ENCODE measurements at places on chromosomes 2 and 18.
A peak's percentile ranks its signal among the peaks of the same experiment; 100 is the strongest.

GRCh38 chr2:48543895-48544294, 13.9 kb downstream of the STON1 start:
- no peak for ATAC-seq

DNA sequence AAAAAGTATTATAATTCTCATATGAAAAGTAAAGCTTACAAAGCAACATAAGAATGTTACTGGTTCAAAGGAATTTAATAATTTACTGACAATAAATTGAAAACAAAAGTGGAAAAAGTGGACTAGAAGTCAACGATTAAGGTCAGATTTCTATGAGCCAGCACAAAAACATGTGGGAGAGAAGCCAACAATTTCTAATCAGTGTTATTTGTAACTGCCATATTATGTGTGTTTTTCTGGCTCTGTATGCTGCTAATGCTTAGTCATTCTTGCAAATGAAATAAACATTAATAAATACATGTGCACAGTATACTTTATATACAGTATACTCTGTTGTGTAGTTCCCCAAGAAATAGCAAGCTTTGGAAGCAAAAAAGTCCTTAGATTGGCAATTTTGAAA, 301.3 kb upstream of the RGPD4 start:
- peak; percentile 80 for ATAC-seq

DNA sequence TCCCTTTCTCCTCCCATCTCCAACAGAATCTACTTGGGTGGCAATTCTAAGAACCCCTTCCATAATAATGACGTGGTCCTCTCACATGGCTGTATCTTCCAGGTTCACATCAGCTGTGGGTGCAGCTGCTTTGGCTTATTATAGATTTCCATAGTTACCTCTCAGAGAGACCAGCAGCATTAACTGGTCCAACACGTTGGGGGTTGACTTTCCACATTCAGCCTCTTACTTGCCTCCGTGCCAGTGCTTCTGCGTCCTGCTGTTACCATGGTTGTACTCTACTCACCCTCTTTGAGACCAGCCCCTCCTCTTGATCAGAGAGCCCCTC, 570.7 kb downstream of the PLCL1 start:
- no peak for ATAC-seq

GRCh38 chr2:8840475-8841091, 3.2 kb upstream of the KIDINS220 start:
- no peak for ATAC-seq

- ATAC-seq = no peak
Observed at GRCh38 chr18:23958036-23958435, 56.5 kb upstream of the TTC39C start.

DNA sequence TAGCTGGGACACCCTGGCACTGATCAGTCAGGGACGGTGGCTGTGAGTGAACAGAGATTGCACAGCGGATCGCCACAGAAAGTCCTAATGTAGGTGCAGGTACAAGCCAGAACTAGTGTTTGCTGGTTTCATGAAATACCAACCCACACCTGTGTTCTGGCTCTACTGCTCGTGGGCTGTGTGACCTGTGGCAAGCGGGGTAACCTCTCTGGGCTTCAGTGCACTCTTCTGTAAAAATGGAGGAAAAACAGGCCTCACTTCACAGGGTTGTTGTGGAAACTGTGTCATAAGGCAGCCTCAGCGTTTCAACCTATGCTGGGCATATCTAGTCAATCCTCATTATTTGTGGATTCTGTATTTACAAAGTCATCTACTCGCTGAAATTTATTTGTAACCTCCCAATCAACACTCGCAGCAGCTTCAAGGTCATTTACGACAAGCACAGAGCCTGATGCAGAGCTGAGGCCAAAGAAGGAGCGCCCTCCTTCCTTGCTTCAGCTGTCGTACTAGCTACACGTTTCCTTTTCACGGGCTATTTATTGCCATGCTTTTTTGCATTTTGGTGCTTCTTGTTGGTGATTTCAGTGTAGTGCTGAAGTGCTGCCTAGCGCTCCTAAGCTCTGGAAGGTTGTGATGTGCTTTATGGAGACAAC, 30.0 kb downstream of the GPR45 start:
- no peak for ATAC-seq

DNA sequence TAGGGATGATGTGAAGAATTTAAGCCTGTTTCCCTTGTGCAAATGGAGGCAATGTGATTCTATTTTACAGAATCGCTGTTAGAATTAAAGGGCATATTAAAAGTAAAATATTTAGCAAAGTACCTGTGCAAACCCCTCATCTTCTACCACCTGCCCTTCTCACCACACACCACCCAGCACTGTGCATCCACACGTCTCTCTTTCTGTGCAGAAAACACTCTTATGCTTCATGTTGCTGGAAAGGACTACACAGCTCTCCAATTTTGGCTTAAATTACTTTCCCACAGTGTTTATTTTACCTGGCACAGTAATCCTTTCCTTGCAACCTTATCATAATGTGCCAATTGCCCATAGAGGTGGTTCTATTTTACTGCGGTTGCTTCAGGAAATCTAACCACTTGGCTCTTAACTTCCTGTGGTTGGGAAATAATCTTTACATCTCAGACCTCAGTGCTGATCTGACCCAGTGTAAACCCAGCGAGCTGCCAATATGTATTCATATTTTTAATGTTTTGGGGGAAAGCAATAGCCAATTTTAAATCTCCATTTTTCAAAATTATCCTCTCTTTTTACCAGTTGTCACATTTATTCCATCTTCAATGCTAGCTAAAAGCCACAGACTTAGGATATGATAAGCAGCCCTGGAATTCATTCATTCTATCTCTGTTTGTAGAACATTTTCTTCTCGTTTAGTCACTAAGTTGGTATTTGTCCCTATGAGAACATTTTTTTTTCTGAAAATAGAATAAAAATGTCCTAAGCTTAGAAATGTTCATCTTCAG, 250.9 kb downstream of the DSEL start:
- peak; percentile 96 for ATAC-seq

DNA sequence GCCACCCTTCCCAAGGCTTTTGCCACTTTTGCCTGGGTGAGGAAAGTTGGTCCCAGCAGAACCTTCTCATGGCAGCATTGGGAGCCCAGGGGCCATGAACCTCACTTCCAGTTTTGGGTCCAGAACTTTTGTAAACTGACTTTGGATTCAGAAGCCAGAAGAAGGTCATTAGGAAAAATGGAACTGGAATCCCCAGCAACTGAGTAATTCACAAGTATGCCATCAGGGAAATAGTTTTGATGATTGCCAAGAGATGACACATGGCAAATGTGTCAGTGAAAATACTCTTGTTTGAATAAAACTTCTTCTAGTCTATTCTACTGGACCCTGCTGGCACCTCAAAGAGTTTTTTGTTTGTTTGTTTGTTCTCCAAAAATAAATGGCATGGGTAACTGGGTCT, 203.7 kb downstream of the SETBP1 start:
- ATAC-seq = no peak

- ATAC-seq = peak; percentile 21
Observed at GRCh38 chr2:12556762-12557161, 160.0 kb upstream of the TRIB2 start.

- ATAC-seq = no peak
Observed at GRCh38 chr2:43134571-43134889, 91.9 kb downstream of the ZFP36L2 start.

DNA sequence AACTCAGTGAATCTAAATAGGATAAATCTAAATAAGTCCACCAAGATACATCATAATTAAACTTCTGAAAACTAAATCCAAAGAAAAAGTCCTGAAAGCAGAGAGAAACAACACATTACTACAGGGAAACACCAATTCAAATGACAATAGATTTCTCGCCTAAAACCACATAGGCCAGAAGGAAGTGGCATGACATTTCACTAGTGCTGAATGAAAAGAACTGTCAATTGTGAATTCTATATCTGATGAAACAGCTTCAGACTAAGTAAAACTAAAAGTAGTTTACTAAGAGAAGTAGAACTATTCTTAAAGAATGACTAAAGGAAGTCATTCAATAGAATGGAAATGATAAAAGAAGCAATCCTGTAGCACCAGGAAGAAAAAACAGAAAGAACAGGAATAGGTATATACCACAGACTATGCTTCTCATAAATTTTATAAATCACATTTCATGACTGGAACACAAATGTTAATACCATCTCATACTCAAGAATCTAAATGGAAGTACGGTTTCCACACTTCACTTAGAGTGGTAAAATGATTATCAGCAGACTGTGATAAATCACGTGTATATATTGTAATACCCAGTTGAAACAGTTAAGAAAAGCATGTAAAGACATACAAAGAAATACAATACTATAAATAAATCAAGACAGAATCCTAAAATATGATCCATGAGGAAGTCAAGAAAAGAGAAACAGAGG, 46.4 kb downstream of the ASXL2 start:
- no peak for ATAC-seq

GRCh38 chr2:143282684-143283083, 153.5 kb downstream of the ARHGAP15 start:
- no peak for ATAC-seq

- ATAC-seq = peak; percentile 92
Observed at GRCh38 chr2:205660521-205661124, 21.7 kb upstream of the NRP2 start.

- no peak for ATAC-seq
Observed at GRCh38 chr18:7638321-7638720, 71.2 kb downstream of the PTPRM start.

- no peak for ATAC-seq
Observed at GRCh38 chr2:5494212-5494611, 198.0 kb upstream of the SOX11 start.

- ATAC-seq = no peak
Observed at GRCh38 chr2:9767656-9768281, 75.5 kb upstream of the TAF1B start.

DNA sequence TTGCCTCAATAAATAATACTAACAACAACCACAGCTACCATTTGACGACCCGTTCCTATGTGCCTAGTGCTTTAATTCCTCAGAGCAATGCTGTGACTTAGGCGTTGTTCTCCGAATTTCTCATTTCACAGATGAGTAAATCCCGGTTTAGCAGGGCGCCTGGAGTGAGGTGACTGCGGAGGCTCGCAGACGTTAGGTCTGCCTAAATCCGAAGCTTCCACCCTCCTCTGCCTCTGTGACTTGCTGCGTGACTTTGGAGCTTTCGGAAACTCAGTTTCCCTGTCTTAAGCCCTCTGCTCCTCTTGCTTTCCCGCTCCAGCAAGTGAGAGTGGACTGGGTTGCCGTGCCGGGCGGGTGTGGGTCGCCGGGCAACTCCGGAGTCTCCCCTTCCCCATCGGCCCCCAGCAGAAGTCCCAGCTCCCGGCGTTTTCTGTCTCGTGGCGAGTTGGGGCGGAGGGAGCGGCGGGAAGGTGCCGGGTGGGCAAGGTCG, 711 bp upstream of the ATOH8 start:
- no peak for ATAC-seq
